ENCODE measurements at places on chromosomes 2 and 18. TPM values are rescaled to one million over a fixed set of nuclear protein-coding genes. Genes with fewer than 3 reads are reported as not detected.
A peak's percentile ranks its signal among the peaks of the same experiment; 100 is the strongest.

Gene DSC3
- not detected for total RNA-seq

Gene SCYGR5
- total RNA-seq, result not detected

Gene LINC00305
- not detected for total RNA-seq

GRCh38 chr2:71552356-71552755 is 99.0 kb downstream of the DYSF start:
- no peak for DNase-seq

GRCh38 chr2:46825939-46826568 is 89.6 kb downstream of the MCFD2 start:
- no peak for DNase-seq

GRCh38 chr18:21289827-21290226 is 47.8 kb downstream of the GREB1L start:
- DNase-seq, result no peak

GRCh38 chr2:69830045-69830905 is 815 bp downstream of the GMCL1 start:
- DNase-seq, result peak; percentile 37

GRCh38 chr2:12048550-12048949 is 302.1 kb downstream of the LPIN1 start:
- no peak for DNase-seq
